PC-3 (cell line): ENCODE measurements at places on chromosomes 2 and 18. TPM values are rescaled to one million over a fixed set of nuclear protein-coding genes. Genes with fewer than 3 reads are reported as not detected.

WNT10A gene
- 0.40 and 3.3 TPM in 2 replicates for total RNA-seq

- H3K4me1 ChIP-seq, result no peaks in the 10 kb centered on the region
- H3K27ac ChIP-seq, result no peak overlapping the region
- H3K27me3 ChIP-seq, result no peaks in the 10 kb centered on the region
- DNase-seq, result no peak
- no peak overlapping the region for H3K4me3 ChIP-seq
Observed at GRCh38 chr2:23713351-23713750, 213.6 kb downstream of the ATAD2B start.

DNA sequence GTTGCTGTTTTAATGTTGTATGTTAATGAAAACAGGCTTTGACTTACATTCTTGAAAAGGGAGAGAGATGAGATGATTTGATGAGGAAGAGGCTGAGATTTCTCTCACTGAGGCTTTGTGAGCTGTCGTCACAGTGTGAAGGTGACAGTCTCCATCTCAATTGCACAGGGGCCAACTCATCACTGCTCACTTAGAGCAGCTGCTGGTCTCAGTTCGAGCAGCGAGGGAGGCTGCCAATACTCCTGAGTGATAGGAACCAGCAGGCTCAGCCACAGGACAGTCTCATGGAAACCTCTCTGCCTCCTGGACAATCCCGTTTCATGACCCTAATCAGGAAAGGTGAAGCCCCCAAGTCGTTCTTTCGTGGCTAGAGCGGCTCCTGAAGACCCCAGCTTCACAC is 170.7 kb upstream of the SOX11 start:
- no peak for DNase-seq
- no peaks in the 10 kb centered on the region for H3K36me3 ChIP-seq
- H3K4me1 ChIP-seq, result no peaks in the 10 kb centered on the region
- H3K27me3 ChIP-seq, result no peaks in the 10 kb centered on the region
- no peak overlapping the region for H3K4me3 ChIP-seq
- no peak overlapping the region for H3K27ac ChIP-seq

GRCh38 chr2:20052861-20053281 is 1.4 kb upstream of the LAPTM4A start:
- peaks cover 31% of the 10 kb centered on the region for H3K4me1 ChIP-seq
- DNase-seq, result peak; percentile 73
- peak overlapping the region; percentile 79 for H3K4me3 ChIP-seq
- H3K27ac ChIP-seq, result peak overlapping the region; percentile 91

DNA sequence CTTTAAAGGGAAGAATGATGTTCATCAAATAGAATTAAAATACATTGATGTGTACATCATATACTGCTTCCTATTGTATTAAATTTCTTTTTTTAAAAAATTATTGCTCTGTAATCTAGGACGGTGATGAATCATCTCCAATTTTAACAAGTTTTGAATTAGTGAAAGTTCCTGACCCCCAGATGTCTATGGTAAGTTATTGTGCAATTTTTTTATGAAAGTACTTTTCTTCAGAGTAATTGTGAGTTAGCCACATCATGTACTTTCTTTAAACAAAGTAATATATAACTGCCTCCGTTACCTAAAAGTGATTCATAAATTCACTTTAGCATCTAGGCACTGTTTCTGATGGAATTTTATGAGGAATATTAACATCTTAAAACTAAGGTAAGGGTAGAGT is 38.1 kb downstream of the PIK3C3 start:
- H3K27ac ChIP-seq, result 0 out of 2 replicates have a peak overlapping the region, but pooled peaks have one; percentile 11
- H3K4me1 ChIP-seq, result peaks cover 7% of the 10 kb centered on the region
- DNase-seq, result no peak

GRCh38 chr2:11539317-11540147 is 5.7 kb downstream of the GREB1 start:
- no peak for DNase-seq
- no peaks in the 10 kb centered on the region for H3K4me1 ChIP-seq
- H3K36me3 ChIP-seq, result no peaks in the 10 kb centered on the region
- no peak overlapping the region for H3K4me3 ChIP-seq
